ENCODE measurements at places on chromosomes 13 and 19.

DNA sequence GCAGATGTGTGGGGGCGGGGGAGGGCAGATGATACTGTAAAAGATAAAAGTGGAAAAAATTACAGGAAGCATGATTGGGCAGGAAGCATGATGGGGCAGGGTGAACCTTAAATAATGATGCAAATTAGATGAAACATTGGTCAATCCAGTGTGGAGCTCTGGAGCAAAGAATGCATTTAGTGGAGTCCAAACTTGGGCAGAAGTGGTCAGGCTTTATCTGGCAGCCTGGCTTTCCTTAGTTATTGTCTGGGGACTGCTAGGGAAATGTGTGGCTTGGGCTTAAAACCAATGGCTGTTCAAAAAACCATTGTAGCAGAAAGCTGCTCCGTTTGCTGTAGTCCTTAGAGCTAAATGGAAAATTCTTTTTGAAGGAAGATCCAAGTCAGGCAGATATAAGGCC lies 1077.3 kb upstream of the MIR17HG start:
- no peak for DNase-seq

GRCh38 chr19:39299404-39299803 lies 3.2 kb downstream of the IFNL1 start:
- no peak for DNase-seq

DNA sequence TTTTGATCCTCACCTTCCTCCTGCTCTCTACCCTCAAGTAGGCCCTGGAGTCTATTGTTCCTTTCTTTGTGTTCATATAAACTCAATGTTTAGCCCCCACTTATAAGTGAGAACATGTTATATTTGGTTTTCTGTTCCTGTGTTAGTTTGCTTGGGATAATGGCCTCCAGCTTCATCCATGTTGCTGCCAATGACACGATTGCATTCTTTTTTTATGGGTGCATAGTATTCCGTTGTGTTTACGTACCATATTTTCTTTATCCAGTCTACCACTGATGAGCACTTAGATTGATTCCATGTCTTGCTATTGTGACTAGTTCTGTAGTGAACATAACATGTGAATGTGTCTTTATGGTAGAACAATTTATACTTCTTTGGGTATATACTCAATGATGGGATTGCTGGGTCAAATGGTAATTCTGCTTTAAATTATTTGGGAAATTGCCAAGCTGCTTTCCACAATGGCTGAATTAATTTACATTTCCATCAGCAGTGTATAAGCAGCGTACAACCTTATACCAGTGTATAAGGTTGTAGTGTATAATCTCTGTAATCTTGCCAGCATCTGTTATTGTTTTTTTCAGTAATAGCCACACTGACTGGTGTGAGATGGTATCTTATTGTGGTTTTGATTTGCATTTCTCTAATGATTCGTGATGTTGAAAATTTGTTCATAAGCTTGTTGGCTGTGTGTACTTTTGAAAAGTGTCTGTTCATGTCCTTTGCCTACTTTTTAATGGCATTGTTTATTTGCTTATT lies 288.9 kb downstream of the KCNRG start:
- no peak for DNase-seq

DNA sequence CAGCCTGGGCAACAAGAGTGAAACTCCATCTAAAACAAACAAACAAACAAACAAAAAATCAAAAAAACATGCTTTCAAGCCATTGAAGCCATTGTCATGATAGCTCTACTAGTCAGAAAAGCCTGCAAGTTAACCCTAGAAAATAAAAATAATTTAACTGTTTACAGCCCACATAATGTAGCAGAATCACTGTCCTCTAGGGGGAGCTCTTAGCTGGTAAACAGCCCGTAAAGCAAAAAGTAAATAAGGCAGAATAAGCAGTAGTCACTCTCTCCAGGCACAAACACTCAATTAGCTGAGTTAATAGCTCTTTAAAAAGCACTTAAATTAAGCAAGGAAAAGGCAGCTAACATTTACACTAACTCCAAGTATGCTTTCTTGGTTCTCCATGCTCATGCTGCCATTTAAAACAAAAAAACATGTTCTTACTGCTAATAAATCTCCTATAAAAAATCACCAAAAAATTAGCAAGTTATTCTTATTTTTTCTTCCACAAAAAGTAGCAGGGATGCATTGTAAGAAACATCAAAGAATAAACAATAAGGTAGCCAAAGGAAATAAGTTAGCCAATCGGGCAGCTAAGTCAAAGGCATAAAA lies 11.3 kb downstream of the LILRB4 start:
- DNase-seq: no peak

- no peak for DNase-seq
Observed at GRCh38 chr19:28176193-28176592, 1036.8 kb downstream of the UQCRFS1 start.

- no peak for DNase-seq
Observed at GRCh38 chr19:53865523-53865917, 2.2 kb upstream of the MYADM start.

GRCh38 chr13:25660996-25661395 lies 289.2 kb downstream of the ATP8A2 start:
- DNase-seq: no peak

GRCh38 chr19:2320939-2321338 lies 7.4 kb downstream of the LSM7 start:
- DNase-seq: no peak
